Psoas muscle (tissue), 8 donors: ENCODE measurements at places on chromosomes 2 and 18. TPM values are rescaled to one million over a fixed set of nuclear protein-coding genes. Genes with fewer than 3 reads are reported as not detected.

GRCh38 chr2:3637311-3637675, 20.7 kb upstream of the ALLC start:
- DNase-seq = no peak

DNA sequence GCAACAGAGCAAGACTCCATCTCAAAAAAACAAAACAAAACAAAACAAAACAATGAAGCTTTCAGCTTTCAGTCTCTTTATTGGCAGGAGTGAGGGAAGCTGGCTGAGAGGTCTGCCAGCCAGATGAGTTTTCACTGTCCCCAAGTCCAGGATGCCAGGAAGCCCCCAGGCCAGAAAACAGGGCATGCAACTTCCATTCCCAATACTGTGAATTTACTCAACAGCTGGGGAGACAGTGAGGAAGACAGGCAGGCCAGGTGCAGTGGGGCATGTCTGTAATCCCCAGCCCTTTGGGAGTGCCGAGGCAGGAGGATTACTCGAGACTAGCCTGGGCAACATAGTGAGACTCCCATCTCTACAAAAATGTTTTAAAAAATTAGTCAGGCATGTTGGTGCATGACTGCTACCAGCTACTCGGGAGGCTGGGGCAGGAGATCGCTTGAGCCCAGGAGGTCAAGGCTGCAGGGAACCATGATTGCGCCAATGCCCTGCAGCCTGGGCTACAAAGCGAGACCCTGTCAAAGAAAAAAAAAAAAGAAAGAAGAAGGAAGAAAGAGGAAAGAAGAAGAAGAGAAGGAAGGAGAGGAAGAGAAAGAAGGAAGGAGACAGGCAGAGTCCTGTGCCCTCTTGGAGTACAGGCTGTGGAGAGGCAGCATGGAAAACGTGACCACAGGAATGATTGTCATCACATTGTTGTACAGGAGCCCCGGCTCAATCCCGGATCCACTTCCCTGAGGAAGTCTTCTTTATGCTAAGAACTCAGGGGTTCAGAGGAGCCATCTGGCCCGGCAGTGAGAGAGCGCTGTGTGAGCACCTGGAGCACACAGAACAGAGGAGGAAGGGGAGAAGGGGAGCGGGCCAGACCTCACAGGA, 29.2 kb upstream of the POMC start:
- DNase-seq = no peak

DNA sequence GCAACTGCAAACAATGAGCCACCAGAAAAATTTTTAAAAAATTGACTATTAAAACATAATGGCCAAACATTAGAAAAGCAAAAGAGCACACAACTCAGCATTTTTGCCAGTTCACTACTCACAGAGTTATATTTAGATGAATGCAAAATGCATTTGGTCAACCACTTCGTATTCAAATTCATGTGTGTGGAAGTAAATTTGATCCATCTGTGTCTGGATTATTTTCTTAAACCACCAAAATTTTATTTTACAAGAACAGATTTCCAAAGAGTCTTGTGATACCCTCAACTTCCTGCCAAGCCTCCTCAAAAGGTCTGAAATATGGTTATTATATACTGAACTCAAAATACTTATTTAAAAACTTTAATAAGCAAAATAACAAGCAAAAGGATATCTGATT, 57.4 kb downstream of the PPP1R1C start:
- DNase-seq = no peak

DNA sequence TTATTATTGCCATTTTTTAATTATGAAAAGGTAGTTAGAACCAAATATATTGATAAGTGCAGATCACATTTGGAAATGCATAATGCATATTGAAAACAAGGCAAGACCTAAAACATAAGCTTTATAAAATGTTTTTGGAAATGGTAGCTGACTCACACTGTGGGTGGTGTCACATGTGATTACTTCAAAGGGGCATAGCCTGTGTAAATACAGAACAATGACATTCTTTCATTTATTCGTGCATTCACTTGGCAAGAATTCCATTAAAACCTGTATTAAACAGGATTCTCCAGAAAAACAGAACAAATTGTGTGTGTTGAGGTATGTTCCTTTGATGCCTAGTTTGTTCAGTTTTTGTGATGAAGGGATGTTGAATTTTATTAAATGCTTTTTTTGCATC, 427.3 kb upstream of the ST6GAL2 start:
- DNase-seq = no peak

GRCh38 chr2:27379383-27379835, 1.1 kb downstream of the ZNF513 start:
- DNase-seq = no peak

DNA sequence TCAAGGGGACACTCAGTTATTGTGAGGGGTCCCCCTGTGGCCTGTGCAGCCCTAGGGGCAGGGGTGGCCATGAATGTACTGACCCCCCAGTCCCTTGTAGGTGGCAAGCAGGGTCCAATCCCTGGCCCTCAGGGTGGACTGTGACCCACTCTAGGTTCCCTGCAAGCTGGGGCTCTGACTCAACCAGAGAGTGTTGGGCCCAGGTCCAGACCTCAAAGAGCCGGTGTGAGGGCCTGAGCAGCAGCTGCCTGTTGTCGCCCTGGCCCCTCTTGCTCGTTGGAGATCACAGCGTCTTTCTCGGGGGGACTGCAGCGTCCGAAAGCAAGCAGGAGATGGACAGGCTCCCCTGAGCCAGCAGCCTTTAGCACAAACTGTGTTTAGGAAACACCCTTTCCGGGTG, 66.8 kb upstream of the ATG16L1 start:
- DNase-seq = no peak

ICA1L gene
- total RNA-seq = 5.5 TPM

SLC4A5 gene
- 0.57 TPM for total RNA-seq
